Cardiac muscle cell (in vitro differentiated cells and primary cell): ENCODE measurements at places on chromosomes 6 and 20. TPM values are rescaled to one million over a fixed set of nuclear protein-coding genes. Genes with fewer than 3 reads are reported as not detected.

GRCh38 chr20:38094373-38094891, 60.9 kb downstream of the RPRD1B start:
- no peak for DNase-seq

DNA sequence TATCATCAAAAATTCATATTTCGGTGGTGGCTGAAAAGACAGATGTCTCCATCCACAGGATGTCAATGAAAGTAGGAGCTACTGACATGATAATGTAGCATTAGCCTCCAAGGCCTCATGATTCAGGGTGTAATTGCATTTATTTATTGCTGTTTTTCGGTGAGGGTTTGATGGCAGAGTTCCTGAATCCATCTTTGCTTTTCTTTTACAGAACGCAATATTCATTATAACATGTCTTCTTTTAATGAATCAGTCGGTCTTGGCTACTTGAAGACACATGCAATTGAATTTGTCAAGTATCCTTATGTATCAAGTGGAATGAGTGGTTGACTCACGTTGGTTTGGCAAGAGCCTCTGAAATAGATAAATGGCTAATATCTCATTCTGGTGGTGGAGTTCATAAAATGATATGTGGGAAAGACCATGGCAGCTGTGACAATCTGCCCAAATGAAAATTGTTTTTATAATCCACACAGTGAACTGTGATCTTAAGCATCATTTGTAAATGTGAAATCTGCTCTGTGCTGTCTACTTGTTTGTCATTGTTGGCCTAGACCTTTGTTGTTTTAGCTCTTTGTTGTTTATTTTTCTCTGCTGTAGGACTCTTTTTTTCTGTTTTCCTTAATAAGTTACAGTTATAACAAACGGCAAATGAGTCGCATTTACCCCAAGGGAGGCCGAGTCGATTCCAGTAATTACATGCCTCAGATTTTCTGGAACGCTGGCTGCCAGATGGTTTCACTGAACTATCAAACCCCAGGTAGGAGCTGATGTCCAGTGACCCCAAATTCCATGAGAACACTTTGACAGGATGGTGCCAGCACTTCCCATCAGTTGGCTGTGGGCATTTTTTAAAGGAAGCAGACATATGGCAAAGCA, 105.7 kb upstream of the LAMP5 start:
- DNase-seq, result peak; percentile 48

DNA sequence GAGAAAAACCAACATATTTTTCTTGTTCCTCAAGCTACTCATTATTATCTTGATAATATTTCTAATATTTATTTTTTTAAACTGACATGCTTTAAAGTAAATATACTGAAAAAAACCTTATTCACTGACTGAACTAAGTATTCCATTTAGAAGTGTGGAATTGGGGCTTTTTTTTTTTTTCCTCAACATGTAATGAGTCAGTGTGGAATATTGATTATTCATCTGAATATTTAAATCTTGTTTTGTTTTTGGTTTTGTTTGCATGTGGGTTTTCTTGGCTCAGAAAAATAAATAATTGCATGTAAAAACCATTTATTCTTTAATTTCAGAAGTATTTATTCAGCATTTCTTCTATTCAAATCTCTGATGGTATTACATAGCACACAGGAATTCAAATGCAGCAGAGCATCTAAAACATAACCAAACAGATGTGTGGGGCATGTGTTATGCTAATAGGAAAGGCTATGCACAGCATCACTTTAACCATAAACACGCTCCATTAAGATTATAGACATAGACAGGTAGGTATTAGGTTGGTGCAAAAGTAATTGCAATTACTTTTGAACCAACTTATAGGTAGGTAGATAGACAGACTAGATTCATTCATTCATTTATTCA, 166.5 kb downstream of the PLCB1 start:
- DNase-seq, result no peak

LHFPL5 gene
- total RNA-seq, result not detected in 2 replicates
